ENCODE measurements at places on chromosomes 2 and 18. TPM values are rescaled to one million over a fixed set of nuclear protein-coding genes. Genes with fewer than 3 reads are reported as not detected.

DNA sequence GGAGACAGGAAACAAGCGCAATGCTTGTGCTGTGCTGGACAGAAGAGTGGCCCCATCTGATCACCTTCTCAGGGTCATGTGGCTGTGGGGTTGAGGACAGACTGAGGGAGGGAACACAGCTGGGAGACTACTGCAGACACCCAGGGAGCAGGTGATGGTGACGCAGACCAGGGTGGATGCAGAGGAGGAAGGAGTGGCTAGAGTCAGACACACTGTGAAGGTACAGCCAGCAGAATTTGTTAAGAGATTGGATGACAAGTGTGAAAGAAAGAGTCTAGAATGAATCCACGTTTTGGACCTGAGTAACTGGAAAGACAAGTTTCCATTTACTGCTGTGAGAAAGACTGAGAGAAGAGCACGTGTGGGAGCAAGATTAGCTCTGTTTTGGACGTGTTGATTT is 15.9 kb upstream of the POMC start:
- DNase-seq: no peak

DNA sequence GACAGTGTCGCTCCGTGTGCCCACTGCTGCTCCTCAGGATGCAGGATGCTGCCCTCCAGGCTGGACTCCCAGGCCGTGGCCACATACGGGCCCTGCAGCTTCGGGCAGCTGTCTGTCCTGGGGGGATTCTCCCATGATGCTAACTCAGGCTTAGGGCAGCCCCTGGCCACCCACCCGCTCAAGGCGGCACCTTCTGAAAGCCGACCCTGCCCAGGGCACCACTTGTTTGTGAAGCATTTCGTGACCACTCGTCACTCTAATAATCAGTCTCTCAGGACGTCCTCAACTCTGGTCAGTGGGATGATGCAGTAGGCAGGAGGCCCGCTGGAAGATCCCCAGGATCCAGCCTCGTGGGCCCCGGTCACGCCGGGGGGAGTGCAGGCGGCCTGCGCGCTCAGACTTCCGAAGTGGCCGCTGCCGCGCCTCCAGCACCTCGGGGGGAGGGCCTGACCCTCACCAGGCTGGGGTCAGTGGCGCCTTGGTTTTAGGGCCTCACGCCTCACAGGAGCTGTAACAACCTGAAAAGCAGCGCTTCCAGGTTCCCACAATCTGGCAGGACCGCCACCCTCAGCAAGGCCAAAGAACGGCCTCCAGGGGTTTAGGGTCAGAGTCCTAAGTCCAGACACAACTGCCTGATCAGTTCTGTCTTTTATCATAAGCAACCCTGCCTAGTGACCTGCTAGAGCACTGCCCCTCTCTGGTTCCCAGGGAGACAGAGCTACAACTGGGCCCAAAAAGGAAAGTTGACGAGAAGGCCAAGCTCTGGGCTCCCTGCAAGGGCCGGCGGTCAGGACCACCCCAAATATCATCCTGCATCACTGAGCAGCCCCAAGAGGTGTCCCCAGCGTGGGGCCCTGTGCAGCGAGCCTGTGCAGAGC is 53.0 kb downstream of the EIPR1 start:
- DNase-seq: no peak

The HOXD1 gene
- total RNA-seq: 1.2 TPM

The PROKR1 gene
- not detected for total RNA-seq

DNA sequence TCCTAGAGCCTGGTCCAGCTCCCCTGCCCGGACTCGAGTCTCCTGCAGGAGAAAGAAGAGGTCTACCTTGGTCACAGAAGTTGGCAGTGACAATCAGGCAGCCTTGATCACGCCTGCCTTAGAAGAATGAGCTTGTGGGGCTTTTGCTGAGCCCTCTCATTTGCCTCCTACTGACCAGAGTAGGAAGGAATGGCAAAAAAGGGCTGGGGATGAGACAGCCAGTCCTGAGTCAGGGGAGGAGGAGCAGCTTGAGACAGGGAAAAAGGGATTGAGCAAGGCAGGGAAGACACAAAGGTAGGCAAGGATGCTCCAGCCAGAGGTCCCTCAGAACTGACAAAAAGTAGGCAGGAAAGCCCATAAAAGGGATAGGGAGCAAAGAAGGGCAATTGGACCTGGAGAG is 6.0 kb downstream of the WDR54 start:
- DNase-seq: no peak

GRCh38 chr2:207332480-207333212 is 166.9 kb upstream of the KLF7 start:
- no peak for DNase-seq

GRCh38 chr2:134167015-134167414 is 86.9 kb upstream of the MGAT5 start:
- no peak for DNase-seq

Measured in dorsolateral prefrontal cortex (tissue), 122 donors.